ENCODE measurements at places on chromosomes 2 and 18.

DNA sequence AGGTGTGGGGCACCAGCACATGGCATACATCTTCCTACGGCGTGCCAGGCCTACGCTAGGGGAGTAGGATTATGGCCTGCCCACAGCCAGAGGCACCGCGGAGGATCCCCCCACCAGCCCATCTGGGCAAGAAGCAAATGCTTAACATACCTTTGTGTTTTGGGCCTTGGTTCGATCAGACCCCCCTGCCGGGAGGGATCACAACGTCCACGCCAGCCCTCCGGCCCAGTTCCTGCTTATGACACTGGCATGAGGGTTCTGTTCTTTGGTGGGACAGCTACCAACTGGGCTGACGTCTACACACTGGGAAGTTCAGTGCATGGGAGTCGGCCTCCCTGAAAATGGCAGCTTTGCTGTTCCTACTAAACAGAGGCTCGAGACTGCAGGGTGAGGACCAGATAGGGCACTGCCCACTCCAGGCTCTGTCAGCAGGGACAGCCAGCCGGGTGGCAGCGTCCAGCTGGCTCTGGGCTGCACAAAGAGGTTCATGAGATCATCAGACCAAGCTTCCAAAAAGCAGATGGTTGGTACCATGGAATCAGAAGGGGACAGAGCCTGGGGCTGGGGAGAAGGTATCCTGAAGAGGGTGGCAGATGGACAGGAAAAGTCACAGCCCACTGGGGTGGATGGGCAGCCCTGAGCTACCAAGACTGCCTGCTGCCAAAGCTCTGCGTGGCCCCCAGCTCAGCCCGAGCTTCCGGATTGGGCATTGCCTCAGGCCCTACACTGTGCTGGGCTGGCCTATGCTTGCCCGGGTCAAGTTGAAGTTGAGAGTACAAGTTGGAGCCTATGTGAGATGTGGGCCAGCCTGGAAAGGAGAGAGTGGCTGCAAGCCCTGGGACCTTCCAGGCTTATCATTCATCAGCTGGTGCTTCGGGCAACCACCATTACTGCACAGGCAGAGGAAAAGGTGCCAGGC is 61.7 kb upstream of the TEX51 start:
- no peak for DNase-seq

DNA sequence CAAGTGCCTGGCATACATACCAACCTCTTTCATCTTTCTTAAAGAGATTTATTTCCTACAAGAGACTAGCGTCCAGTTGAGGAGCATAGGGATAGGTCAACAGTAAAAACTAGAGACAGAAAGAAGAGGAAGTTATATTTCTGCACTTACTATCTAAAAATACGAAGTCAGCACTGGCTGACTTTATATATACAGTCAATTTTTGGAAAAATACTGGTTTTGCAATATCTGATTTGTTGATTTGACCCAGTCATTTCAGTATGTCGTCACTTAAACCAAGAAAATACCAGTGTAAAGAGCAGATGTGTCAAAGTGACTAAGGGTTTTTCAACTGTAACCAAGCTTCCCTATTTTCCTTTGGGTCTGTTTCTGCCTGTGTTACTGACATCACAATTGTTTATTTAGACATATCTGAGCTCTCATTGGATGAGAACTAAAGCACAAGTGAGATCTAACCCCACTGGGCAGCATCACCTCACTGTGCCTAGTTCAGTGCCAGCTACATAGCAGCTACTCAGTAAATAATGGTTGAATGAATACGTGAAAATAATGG is 23.0 kb downstream of the CYTIP start:
- peak; percentile 14 for DNase-seq

DNA sequence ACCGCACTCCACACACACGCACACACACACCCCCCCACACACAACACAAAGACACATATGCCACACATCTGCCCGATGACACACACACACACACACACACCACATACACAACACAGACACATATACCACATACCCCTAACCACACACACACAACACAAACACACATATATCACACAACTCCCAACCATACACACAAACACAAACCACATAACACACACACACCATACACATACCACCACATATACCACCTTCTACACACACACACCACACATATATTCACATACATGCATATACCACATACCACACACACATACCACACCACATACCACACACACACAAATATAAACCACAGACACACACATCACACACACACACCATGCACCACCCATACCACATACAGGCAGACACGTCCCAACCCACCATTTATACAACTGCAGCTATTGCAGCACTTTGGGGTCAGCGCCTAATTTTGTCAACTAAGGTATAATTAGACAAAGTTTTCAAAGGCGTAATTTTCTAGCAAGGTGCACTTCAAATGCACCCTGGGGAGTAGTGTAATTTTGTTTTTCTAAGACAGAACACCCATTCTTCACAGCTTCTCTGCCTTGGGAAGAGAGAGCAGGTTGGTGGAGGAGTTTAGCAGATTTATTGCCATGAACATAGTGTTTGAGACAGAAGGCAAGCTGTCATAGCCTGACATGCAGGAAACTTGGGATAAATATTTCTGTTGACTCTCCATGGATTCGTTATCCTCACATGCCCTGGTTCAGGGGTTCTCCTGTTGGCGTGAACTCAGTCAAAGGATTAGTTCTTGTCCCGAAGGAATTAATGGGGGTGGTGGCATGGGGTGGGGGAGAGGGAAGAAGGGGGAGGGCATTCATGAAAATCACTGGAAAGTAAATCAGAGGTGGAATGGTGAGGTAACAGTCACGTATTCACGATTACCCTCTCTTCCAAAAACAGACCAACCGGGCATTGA is 416.1 kb downstream of the LPIN1 start:
- DNase-seq = no peak

- DNase-seq = no peak
Measured at GRCh38 chr2:235054919-235055318, 103.1 kb downstream of the SH3BP4 start.

DNA sequence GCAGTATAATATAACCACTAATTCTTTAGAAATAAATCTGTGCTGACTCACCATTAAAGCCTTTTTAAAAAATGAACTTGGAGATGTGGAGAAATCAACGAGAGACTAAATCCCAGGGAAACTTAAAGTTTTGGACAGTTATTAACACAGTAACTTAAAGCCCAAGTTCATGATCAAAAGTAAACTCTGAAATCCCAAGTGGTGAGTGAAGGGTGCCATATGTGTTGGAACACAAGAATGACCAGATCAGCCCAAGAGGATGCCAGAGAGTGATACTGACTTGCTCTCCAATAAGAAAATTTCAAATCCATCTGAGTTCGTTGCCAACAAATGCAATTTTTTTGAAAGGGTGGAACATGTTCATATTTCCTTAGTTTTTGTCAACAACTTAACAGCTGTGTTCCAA is 838.1 kb upstream of the ACVR2A start:
- DNase-seq = peak; percentile 97

DNA sequence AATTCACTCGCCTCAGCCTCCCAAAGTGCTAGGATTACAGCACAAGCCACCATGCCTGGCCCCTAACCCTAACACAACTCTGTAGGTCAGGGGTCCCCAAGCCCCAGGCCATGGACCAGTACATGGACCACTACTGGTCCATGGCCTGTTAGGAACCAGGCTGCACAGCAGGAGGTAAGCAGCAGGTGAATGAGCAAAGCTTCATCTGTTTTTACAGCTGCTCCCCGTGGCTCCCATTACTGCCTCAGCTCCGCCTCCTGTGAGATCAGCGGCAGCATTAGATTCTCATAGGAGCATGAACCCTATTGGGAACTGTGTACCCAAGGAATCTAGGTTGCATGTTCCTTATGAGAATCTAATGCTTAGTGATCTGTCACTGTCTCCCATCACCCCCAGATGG is 201.7 kb downstream of the NRP2 start:
- DNase-seq = no peak

GRCh38 chr2:222074674-222075073 is 224.1 kb downstream of the PAX3 start:
- DNase-seq = no peak

- DNase-seq = no peak
Measured at GRCh38 chr2:124053796-124054195, 28.7 kb downstream of the CNTNAP5 start.

GRCh38 chr2:28270456-28271152 is 122.1 kb upstream of the FOSL2 start:
- no peak for DNase-seq

GRCh38 chr2:65204461-65205210 is 23.0 kb upstream of the ACTR2 start:
- DNase-seq = no peak

DNA sequence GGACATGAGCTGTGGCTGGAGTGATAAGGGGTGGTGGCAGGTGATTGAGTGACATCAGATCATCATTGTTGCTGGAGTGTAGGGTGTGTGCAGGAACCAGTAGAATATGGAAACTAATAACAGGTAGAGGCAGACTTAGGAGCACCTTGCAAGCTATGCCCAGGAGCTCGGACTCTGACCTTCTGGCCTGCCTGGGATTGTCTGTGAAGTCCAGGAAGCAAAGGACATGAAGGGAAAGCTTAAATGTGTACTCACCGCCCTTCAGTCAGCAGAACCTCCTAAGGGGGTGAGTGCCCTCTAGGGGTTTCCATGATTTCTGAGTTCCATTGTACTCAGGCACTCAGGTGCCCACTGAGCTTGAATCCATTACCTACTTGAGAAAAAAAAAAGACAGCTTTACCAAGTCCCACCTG is 104.2 kb downstream of the CRIM1 start:
- DNase-seq = peak; percentile 59

- no peak for DNase-seq
Measured at GRCh38 chr18:26708806-26709716, 156.4 kb downstream of the AQP4 start.

DNA sequence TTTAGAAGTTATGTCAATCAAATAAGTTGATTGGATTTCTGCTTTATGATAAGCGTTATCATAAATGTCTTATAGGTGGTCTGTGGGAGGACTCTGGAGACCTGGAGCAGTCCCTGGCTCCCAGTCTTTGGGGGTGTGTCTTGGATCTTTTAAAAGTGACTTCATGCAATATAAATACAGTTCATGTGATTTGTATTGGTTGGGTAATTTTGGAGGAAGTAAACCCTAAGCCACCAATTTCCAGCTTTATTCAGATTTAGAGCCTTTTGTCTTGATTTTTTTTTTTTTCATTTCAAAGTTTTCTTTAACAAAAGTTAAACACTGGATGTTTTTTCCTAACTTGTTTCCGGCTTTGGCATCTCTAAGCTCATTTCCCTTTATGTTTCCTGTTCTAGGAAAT is 68.8 kb downstream of the MAP4K4 start:
- no peak for DNase-seq

GRCh38 chr2:196277002-196277401 is 105.6 kb upstream of the STK17B start:
- DNase-seq = peak; percentile 72

- peak; percentile 48 for DNase-seq
Measured at GRCh38 chr2:64678771-64679590, 25.3 kb upstream of the SERTAD2 start.

DNA sequence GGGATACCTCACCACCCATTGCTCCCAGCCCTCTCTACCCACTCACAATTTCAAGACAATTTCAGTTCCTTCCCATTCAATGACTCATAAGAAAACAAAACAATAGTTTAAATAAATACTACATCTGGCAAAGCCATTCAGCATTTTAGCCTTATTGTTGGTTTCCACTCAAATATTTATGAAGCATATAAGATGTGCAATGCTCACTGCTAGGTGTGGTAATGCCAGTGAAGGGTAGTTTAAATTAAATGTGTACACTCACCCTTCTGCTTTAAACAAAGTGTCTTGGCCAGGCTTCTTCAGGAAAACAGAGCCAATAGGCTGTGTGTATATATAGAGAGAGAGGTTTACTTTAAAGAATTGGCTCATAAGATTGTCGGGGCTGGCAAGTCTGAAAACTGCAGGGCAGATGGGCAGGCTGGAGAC is 37.0 kb downstream of the INO80C start:
- DNase-seq = peak; percentile 65

- DNase-seq = no peak
Measured at GRCh38 chr2:176814274-176814673, 398.3 kb upstream of the HNRNPA3 start.

- DNase-seq = no peak
Measured at GRCh38 chr18:46416706-46417638, 240.0 kb downstream of the LOXHD1 start.

DNA sequence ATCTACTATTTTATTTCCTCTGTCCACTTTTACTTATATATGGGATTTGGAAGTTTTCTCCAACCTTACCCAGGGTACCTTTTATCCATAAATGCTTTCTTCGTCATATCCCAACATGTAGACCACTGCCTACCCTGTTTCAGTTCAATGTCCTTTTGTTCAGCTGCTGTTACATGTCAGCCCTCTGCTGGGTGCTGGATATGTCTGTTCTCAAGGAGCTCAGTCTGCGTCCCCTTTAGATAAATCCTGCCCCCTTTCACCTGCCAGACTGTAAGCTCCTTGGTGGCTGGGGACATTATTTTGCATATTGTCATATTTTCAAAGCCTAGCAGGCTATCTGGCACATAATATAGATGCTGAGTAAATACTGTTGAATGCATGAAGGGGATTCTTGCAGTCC is 53.2 kb downstream of the NEMP2 start:
- no peak for DNase-seq

DNA sequence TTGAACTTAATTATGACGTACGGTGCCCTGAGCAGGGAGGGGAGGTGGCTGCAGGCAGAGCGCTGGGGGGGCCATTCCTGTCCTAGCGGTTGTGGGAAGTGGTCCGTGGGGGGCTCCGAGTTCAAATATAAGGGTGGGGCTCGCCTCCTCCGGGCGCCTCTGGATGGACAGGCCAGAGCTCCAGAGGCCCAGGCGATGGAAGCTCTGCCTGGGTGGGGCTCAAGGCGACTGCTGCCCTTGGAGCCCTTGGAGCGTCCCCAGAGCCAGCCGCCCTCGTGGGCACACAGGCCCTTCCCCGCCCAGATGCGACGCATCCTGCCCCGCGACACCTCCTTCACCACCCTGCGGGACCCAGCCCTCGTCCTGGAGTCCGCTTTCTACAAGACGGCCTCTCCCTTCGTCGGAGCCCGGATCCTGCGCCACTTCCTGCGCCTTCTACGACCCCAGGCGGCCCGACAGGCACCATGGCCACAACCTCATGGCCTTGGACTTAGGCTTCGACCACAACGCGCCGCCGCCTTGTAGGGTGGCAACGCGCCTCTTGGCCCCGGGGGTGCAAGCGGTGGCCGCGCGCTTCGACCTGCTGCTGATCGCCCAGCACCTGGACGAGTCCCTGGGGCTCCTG is 10.5 kb downstream of the AQP12B start:
- DNase-seq = no peak

Data from fibroblast of the aortic adventitia (primary cell).